CD4-positive, CD25-positive, alpha-beta regulatory T cell (primary cell): ENCODE measurements at places on chromosomes 6 and 20. TPM values are rescaled to one million over a fixed set of nuclear protein-coding genes. Genes with fewer than 3 reads are reported as not detected.

DEFB132 gene
- total RNA-seq = not detected

POPDC3 gene
- not detected for total RNA-seq

SSTR4 gene
- total RNA-seq = not detected

BNIP5 gene
- total RNA-seq = not detected

SMIM26 gene
- total RNA-seq = 46.0 TPM

OCSTAMP gene
- total RNA-seq = not detected

KATNA1 gene
- total RNA-seq = 22.9 TPM

FAM50B gene
- 6.0 TPM for total RNA-seq

HLA-DOA gene
- total RNA-seq = 14.0 TPM

VSX1 gene
- not detected for total RNA-seq

RCAN2 gene
- not detected for total RNA-seq

GRCh38 chr6:2854396-2854982 is 12.8 kb upstream of the SERPINB1 start:
- DNase-seq = no peak

DNA sequence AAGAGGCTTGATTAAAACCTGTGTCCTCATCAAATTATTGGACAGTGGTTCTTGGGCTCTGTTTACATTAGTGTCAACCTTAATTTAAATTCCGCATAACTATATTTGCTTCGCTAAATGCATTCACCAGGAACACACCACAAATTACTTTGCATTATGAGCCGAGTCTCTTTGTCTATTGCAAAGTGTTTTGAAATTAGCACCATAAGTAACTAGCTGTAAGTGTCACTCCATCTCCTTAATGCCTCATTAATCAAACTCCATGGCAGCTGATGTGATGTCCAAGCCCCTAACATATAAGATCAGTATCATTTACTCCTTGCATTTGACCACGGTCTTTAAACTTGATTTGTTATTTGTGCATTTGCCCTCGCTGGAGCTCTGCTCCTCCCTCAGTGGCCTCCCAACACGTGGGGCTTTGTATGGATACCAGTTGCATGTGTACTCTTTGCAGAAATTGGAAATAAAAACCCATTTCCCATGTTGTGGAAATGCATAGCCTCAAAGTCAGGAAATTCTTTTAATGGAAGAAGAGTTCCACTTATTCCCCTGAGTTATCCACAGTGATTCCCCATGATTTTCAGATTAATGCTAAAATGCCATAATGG is 24.6 kb downstream of the FOXA2 start:
- no peak for DNase-seq

- no peak for DNase-seq
These were observed 35.2 kb downstream of the DOK5 start for GRCh38 chr20:54510541-54511129.

- DNase-seq = no peak
These were observed 29.0 kb upstream of the MANEA start for GRCh38 chr6:95548188-95548786.

DNA sequence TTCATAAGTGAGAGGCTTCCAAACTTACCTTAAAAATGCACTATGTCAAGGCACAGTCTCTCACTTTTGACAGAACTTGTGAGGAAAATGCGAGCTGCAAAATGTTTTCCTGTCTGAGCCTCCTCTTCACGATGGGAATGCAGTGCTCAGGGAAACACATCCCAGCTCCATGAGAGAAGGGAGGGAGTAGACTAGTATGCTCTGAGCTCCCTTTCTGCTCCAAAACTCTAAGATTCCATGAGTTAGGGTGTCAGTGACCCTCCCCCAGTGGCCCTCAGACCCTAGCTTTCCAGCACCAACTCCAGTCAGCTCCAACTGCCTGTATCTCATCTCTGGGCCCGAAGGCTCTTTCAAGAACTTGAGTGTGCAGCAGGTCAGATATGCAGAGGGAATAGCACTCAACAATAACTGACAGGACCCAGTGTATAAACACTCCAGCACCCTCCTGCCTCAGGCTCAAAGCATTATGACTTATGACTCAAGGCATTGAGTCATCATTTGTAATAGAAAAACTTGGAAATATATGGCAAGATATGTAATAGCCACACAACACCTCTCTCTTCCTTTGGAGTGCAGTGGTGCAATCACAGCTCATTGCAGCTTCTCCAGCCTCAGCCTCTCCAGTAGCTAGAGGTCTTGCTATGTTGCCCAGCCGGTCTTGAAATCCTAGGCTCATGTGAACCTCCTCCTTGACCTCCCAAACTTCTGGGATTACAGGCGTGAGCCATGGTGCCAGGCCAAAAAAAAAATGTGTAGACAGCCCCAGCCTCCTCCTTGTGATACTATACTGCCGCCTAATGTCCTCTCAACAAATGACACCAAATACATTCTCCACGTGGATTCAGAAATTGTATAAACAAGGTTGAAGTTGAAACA is 16.7 kb upstream of the ENTPD6 start:
- peak; percentile 49 for DNase-seq

GRCh38 chr6:26105109-26105730 is 18.0 kb downstream of the HFE start:
- DNase-seq = no peak

GRCh38 chr6:124858564-124858963 is 103.7 kb upstream of the RNF217 start:
- DNase-seq = no peak

DNA sequence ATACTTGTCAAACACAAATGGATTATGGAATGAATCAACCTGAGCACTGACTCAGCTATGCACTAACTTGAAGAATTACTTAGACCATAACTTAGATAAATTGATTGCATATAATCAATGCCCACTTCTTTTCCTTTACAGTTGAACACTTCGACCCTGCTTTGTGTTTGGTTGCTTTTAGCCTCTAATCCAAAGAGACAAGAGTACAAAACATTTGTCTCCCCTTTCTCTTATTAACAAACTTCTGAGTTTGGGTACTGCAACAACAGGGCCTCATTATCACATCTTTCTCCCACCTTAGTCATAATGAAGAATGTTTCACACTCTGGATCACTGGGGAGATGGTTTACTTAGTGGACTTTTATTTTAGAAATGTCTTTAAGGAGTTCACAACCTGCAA is 2.6 kb upstream of the TAAR6 start:
- DNase-seq = no peak

- DNase-seq = no peak
These were observed 99.3 kb downstream of the SOBP start for GRCh38 chr6:107589199-107589598.

- DNase-seq = no peak
These were observed 152.3 kb upstream of the CDH4 start for GRCh38 chr20:61099806-61100205.

- DNase-seq = no peak
These were observed 12.4 kb downstream of the WFDC3 start for GRCh38 chr20:45779011-45779915.

DNA sequence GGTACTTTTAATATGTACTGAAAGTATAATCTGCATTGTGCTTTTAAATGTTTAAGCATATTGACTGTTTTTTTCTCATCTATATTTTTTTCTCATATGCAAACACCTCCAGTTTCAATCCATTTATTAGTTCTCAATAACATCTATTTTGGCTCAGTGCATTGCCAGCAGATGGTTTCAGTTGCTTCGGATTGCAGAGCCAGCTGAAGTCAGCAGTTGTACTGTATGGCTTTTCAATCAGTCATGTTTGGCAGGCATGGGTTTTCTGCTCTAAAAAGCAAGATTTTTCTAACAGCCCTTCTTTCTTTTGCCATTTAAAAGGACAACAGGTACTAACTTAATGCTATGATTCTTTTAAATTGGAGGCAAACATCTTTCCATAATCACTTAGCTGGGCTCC is 121.2 kb downstream of the CD109 start:
- DNase-seq = no peak

DNA sequence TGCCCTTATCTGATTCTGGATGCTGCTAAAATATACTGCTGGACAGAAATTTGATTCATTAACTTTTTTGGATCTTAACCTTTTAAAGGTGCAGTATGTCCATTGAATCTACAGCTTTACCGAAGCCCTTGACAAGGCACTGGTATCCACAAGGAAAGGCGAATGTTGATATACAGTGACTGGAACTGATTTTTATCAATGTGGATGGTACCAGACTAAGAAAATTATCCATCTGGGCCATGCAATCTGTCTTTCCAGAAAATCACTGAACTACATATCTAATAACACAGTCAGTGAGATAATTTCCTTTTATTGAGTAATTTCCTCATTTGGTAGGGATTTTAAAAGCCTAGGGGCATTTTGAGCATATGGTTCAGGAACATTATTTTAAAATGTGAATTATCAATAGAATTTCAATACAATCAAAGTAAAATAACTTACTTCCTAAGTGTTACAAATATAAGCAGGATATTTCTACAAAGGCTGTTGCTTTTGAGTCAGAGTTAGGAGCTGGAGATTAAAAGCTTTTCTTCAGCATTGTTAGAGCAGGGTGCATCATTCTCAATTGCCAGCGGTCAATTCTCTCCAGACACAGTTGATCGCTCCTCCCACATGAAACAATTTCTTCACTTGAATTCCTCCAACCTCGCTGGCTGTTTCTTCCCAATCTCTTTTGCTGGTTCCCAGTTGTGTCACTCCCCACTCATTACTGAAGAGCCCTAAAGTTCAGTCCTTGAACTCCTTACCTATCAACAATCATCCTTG is 585.3 kb upstream of the FLRT3 start:
- DNase-seq = no peak

DNA sequence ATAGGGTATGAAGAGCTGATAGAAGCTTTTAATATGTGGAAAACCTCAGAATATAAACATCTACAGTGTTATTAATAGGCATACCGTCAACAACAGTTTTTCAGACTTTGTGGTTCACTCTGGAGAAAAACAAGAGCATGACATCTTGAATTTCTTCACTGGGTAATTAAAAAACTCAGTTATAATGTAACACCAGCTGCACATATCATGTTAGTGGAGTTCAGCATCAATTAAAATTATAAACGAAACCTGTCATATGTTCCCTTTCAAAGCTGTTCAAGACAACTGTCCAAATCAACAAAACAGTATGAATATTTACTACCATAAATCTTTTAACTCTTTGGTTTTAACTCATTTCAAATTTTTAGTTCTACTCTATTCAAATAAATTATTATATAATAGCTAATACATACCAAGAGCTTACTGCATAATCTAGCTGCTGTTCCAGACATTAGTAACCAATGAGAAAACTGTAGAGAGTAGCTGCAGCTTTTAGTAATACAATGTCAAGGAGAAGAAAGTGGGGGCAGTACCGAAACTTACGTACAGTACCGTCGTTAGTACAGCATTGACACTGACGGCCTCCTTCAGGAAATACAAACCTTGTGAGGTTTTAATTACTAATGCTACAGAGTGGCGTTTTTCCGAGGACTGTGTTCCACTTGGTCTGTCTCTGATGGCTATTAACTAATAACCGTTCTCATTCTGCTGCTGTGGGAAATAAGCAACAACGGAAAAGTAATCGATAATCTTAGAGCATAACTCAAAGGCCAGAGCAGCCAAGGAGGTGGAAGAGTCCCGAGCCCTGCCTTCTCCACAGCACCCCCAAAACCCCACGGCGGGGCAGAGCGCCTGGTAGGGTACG is 532 bp upstream of the PM20D2 start:
- DNase-seq = no peak

GRCh38 chr6:11718463-11718862 is 60.1 kb downstream of the ADTRP start:
- no peak for DNase-seq

- no peak for DNase-seq
These were observed 18.2 kb downstream of the MAP7 start for GRCh38 chr6:136532030-136532429.

GRCh38 chr6:99165838-99166237 is 183.6 kb downstream of the FAXC start:
- no peak for DNase-seq

- DNase-seq = peak; percentile 96
These were observed at the start of gene DNAJC5 for GRCh38 chr20:63894358-63895201. DNAJC5 (plus strand) TSS chr20:63895126; CDS start chr20:63928346, 33,220 bp downstream.

DNA sequence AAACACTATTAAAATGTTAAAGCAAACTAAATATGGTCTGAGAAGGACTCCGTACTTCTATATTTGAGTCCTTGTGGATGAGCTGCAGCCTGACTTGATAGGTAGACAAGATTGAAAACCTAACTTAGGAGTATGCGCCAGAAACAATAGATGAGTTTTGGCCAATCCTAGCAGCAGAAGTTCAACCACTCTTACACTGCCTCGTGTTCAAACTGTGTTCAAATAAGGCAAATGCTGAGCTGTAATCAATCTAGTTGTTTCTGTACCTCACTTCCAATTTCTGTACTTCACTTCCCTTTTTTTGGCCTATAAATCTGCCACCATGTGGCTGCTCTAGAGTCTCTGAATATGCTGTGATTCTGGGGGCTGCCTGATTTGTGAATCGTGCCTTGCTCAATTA is 13.2 kb upstream of the SERINC1 start:
- DNase-seq = no peak

DNA sequence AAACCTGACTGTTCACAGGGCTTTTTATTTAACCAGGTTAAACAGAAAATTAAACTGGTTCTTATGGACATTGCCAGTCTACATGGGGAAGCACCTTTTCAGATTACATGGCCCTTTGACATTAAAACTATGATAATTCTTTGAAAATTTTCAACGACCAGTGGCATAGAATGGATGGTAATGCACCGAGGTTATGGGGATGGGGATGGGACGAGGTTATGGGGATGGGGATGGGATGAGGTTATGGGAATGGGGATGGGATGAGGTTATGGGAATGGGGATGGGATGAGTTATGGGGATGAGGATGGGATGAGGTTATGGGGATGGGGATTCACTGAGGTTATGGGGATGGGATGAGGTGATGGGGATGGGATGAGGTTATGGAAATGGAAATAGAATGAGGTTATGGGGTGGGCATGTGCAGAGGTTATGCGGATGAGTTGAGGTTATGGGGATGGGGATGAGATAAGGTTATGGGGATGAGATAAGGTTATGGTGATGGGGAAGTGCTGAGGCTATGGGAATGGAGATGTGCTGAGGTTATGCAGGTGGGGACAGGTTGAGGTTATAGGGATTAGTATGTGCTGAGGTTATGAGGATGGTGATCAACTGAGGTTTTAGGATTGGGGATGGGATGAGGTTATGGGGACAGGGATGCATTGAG is 541.9 kb downstream of the CDH26 start:
- DNase-seq = no peak

GRCh38 chr6:15370733-15371671 is 125.1 kb downstream of the JARID2 start:
- no peak for DNase-seq

GRCh38 chr6:34810936-34811632 is 19.2 kb downstream of the BLTP3A start:
- DNase-seq = no peak
